ENCODE measurements at places on chromosomes 6 and 20.

- DNase-seq, result no peak
Observed at GRCh38 chr6:119096721-119097565, 18.5 kb upstream of the FAM184A start.

GRCh38 chr20:61361501-61361900 lies 109.4 kb downstream of the CDH4 start:
- DNase-seq, result no peak

DNA sequence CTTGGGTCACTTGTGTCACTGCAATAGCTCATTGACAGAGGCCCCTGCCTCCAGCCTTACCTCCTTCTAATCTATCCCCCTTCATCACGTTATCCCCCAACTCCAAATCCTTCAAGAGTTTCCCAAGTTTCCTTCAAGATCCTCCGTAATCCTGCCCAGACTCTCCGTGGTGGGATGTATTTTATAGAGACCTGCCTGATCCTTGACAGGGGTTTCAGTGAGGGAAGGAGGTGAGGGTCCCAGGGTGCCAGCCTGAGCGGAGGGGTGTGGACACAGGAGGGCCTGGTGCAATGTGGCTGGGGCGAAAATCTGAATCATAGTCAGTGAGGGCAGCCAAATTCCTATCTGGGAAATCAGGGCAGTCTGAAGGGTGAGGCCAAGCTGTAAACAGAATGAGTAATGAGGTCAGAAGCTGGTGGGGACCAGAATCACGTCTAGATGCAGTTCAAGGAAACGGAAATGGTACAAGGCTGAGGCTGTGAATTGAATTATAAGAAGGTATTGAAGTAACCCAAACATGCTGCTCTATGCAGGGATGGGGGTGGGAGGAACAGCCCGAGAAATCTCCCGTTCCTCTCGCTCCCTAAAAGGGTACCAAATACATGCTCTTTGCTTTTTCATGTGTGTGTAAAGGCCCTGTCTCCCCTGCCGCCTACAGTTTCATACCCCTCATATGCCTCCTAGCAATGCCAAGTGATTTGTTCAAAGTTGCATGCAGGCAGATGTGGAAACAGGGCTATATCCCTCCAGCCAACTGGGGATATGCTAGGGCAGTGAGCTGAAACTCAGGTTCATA lies 35.4 kb upstream of the PIM1 start:
- DNase-seq, result peak; percentile 97

- no peak for DNase-seq
Observed at GRCh38 chr6:33944686-33945411, 141.0 kb upstream of the MLN start.

GRCh38 chr6:130118236-130118635 lies 99.9 kb downstream of the L3MBTL3 start:
- no peak for DNase-seq

GRCh38 chr6:124999105-124999764 lies 37.0 kb downstream of the RNF217 start:
- no peak for DNase-seq

DNA sequence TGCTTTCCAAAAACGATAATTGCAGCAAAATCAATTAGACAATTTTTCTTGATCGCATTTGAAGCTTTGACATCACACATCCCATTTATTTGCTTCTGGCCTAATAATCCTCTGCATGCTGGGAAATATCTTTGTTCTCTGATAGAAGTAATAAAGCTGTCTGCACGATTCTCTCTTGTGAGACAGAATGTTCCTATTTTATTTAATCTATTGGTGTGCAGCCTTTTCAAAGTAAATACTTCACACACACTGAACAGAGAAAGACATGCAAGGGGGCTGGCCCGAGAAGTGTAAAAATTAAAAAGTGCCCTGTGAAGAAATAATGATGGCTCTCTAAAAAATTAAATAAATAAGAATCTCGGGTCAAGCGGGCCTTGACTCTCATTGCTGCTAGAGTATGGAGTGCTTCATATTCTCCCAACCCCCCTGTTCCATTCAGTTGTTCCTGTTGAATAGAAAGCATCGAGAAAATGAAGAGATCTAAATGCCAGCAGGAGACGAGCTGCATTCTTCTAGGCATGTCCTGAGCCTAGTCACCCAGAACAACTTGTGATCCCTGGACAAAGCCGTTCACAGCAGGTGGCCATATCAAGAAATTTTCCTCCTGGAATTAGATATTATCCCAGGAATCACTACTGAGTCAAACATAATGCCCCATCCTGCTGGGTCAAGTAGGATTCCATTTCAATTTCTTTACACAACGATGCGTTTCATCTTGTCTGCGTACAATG lies 625.9 kb upstream of the EPHA7 start:
- no peak for DNase-seq

- no peak for DNase-seq
Observed at GRCh38 chr6:167293590-167294091, 2.5 kb downstream of the UNC93A start.

DNA sequence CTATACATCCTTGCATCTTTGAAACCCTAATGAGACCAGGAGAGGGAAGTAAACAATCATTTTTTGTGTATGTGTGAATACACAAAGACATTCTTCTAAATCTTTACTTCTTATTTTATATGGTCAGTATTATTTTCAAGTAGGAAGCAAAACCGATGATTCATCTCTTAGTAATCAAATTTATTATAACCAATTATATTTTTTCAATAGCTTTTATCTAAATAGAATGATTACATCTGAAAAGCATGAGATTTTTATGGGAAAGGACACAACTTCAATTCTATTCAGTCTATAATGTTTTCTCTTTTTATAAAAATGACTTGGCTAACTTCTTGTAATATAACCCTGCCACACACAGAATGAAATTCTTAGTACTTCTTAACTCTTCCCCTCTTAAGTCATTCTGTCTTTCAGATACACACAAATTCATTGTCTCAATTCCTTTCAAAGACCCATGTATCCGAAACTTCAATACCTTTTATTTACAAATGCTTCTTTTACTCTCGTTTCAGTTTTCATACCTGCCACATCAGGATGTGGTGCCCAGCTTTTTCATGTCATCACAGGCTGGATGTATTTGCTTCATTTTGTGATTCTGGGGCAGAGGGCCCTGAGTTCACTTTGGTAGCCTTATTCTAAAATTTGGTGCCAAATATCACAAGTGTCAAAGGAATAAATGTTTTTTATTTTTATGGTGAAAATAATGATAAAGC lies 227.0 kb downstream of the PHF3 start:
- no peak for DNase-seq

- no peak for DNase-seq
Observed at GRCh38 chr6:119209452-119210205, 131.2 kb upstream of the FAM184A start.

DNA sequence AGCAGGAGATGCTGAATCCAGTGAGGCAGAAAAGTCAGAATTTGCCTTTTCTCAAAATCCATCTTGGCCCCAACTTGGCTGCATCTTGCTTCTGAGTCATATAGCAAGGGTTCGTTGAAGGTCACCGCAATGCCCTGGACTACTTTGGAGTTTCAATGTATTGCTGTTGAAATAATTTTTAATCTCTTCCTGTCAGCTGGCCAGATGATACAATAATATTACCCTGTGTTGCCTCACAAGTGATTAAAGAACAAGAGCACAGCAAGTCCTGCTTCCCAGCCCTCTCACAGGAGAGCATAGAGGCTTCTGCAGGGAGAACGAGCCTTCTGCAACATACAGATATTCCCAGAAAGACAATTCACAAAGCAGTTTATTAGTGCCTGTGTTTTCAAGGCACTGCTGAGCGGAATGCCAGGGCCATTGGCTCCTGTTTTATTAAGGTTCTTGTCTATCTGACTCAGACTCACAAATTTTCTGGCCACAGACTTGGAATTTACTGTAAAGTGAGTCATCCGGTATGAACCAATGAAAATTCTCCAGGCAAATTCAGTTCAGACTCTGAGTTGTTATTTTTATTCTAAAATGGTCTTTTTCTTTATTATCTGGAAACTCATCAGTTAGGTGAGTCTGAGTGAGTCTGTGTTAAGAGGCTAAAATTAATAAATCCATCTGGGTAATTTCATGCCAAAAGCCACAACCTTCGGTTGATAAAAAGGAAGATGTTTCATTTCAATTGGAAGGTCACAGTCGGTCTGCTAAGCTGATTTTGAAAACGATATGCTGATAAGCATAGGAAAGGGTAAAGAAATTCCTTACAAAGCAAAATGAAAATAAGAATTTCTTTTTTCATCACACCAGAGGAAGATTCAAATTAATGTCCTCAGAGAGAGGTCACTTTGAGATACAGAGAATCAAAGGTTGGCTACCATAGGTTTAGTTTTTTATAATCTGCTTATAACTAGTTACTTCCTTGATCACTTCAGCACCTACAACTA lies 289.4 kb upstream of the STXBP5 start:
- DNase-seq, result peak; percentile 98

GRCh38 chr6:131122516-131122915 lies 12.8 kb upstream of the AKAP7 start:
- no peak for DNase-seq

DNA sequence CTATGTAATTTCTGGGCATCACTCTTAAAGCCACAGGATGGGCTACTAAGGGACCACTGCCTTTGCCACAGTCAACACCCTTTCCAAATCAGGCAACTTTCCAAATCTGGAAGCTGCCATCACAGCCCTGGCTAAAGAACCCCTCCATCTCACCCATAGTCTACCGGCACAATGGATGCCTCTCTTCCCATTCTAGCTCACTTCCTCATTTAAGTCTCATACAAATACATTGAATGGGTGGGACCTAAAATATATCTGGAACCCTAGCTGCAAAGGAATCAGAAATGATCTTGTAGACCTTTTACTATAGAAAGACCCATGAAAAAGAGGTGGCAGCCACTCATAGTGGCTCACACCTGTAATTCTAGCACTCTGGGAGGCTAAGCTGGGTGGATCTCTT lies 3.3 kb upstream of the TREML4 start:
- DNase-seq, result no peak

All from fibroblast of skin of right quadriceps (primary cell).